ENCODE measurements at places on chromosomes 4 and X. TPM values are rescaled to one million over a fixed set of nuclear protein-coding genes. Genes with fewer than 3 reads are reported as not detected.

IQCM gene
- not detected for total RNA-seq

MAOB gene
- total RNA-seq: 69.7 TPM

DMP1 gene
- total RNA-seq: not detected

ADAM29 gene
- not detected for total RNA-seq

SYTL5 gene
- total RNA-seq: not detected

NAP1L3 gene
- 1.1 TPM for total RNA-seq

FMR1NB gene
- total RNA-seq: not detected

CT45A3 gene
- not detected for total RNA-seq

DIPK2B gene
- 31.3 TPM for total RNA-seq

MAGEA2B gene
- not detected for total RNA-seq

PDGFC gene
- total RNA-seq: 38.2 TPM

SMIM10L2A gene
- 0.46 TPM for total RNA-seq

ARHGAP6 gene
- 26.9 TPM for total RNA-seq

ALG13 gene
- total RNA-seq: 52.7 TPM

PAK3 gene
- total RNA-seq: 1.5 TPM

XAGE1B gene
- not detected for total RNA-seq

HTR2C gene
- total RNA-seq: not detected

AFP gene
- total RNA-seq: not detected

DUSP9 gene
- total RNA-seq: 2.3 TPM

DCAF12L2 gene
- total RNA-seq: not detected

ADH7 gene
- total RNA-seq: not detected

F8A3 gene
- 13.9 TPM for total RNA-seq

Data from omental fat pad (tissue), 4 donors.